Activated CD4-positive, CD25-positive, alpha-beta regulatory T cell (primary cell): ENCODE measurements at places on chromosomes 12 and 14.
A peak's percentile ranks its signal among the peaks of the same experiment; 100 is the strongest.

GRCh38 chr12:85877459-85877858 lies 3.4 kb downstream of the NTS start:
- DNase-seq, result no peak

DNA sequence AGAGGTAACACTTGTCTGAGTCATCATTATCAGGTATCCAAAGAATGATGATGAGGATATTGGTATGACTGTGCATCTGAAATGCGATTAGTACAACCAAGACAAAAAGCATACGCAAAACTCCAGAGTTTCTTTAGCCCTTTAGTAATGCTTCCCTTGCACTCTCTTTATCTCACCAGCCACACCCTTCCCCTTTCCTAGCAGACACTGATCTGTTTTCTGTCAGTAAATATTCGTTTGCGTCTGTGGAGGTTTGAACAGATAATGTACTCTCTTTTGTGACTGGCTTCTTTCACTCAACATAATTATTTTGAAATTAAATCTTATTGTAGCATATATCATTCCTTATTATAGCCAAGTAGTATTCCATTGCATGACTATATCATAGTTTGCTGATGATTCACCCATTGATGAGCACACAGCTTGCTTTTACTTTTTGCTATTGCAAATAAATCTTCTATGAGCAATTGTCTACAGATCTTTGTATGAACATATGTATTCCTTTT lies 775.7 kb downstream of the SLC6A15 start:
- no peak for DNase-seq

GRCh38 chr14:89137526-89138163 lies 279.4 kb downstream of the FOXN3 start:
- no peak for DNase-seq

- DNase-seq, result no peak
Observed at GRCh38 chr12:55745361-55746173, 2.6 kb downstream of the GDF11 start.

DNA sequence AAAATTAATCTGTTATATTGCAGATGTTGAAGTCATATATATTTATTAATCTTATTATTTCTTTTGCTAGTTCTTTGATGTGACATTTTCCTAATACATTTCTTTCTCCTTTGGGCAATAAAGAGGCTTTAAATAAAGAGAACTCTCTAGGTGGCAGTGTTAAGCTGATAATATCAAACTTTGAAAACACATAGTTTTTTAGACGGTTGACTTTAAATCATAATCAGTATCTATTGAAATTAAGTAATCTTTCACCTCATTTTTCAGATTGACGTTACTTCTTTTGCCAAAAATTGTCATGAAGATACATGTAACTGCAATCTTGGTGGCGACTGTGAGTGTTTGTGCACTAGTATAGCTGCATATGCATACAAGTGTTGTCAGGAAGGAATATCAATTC lies 130.8 kb upstream of the PTPRQ start:
- no peak for DNase-seq

DNA sequence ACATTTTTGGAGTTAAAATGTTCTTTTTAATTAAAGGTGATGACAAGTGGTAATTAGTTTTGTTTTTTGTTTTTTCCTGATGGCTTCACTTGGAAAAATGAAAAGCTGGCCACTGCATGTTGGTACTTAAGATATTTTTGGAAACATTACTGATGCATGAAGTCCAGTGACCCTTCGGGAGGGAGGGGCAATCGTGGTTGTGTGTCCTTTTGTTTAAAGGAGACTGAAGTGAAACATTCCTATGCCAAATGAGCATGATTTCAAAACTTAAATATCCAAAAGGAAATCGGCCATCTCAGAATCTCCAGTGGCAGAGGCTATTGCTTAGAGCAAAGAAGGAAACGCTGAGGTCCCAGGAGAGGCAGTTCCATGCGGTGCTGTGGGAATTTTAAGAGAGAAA lies 20.1 kb downstream of the LTBP2 start:
- no peak for DNase-seq

DNA sequence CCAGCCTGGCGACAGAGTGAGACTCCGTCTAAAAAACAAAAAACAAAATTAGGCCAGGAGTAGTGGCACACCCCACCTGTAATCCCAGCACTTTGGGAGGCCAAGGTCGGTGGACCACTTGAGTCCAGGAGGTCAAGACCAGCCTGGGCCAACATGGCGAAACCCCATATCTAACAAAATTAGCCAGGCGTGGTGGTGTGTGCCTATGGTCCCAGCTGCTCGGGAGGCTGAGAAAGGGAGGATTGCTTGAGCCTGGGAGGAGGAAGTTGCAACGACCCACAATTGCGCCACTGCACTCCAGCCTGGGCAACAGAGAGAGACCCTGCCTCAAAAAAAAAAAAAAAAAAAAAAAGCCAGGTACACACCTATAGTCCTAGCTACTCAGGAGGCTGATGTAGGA lies 37.0 kb downstream of the KDM2B start:
- DNase-seq, result no peak

GRCh38 chr12:111448846-111449790 lies 43.4 kb downstream of the SH2B3 start:
- no peak for DNase-seq

- DNase-seq, result no peak
Observed at GRCh38 chr14:21038441-21039422, 3.4 kb upstream of the RNASE7 start.

- DNase-seq, result peak; percentile 49
Observed at GRCh38 chr14:52553671-52554575, 1.3 kb downstream of the GPR137C start.

GRCh38 chr12:39805651-39806050 lies 186.0 kb upstream of the ABCD2 start:
- no peak for DNase-seq

DNA sequence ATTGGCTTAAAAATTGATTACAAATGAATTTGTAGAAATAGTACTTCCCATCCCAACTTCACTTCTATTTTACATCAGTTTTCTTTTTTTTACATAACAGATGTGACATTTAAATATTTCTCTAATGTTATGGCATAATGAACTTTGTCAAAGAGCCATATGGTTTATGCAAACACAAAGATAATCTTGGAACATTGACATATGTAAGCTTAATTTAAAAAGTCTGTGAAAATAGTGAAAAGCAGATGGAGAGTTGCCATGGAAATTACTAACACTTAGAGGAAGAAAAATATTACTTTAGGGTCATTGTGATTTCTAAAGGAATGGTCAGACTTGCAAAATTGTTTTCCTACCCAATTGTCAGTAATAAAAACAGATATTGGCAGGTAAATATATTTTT lies 232.4 kb downstream of the AEBP2 start:
- no peak for DNase-seq

GRCh38 chr14:95496690-95497259 lies 19.7 kb downstream of the SYNE3 start:
- no peak for DNase-seq

DNA sequence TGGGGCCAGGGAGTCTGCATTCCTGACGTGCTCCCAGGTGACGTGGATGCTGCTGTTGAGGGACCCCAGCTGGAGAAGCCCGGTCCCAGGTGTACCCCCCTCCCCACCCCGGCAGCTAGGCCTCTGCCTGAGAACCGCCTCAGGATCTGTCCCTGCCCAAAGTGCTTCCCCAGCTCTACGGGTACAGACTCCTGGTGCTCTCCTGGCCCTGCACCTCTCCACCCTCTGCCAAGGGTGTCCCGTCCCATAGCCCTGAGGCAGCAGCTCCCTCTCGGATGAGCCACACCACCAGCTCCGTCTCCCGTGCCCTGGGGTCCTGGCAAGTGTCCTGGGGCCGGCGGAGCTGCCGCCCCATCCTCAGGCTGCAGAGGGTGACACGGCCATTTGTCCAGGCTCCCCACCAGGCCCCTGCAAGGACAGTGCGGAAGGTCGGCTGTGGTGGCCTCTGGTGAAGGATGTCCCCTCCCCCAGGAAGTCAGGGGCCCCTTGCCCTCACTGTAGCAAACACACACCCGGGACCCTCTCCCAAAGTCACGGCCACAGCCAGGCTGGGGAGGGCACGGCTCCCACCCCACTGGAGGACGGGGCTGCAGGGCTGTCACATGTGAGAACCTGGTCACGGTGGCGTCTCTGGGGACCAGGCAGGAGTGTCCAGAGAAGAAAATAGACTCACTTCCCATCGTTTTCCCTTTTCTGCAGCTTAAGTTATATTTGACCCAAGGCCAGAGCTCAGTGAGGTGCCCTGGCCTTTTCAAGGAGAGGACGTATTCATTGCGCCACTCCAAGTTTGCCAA lies 74.4 kb upstream of the FBRSL1 start:
- no peak for DNase-seq

DNA sequence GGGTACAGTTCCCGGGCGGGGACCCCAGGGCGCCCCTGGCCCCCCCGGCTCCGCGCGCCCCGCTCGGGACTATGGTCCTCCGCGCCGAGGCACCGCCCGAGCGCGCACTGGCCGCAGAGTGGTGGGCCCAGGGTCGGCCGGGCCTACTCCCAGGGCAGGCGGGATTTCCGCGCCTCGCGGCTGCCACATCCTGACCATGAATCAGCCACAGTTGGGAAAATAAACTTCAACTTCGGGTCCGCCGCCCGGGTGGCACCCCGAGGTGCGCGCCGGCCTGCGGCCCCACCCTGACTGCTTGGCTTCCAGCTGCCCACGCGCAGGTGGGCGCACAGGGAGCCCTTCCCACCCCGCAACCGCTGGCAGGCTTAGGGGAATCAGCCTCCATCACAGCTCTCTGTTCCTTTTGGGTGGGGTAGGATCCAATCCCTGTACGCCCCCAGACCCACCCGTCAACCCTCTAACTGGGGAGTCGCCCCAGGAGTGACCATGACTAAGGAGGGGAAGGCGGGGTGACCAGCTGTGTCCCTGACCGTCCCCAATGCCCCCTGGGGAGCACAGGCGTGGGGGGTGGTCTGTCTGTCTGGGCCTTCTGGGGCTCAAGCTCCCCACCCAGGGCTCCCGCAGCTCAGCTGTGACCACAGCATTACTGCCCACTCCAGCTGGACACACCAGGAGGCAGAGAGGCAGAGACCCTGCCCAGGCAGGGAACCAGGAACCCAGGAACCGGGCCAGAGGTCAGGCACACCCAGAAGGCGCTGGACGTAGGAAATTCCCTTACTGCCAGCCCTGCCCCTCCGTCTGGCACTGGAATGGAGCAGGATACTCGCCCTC lies 678 bp downstream of the INF2 start:
- no peak for DNase-seq

DNA sequence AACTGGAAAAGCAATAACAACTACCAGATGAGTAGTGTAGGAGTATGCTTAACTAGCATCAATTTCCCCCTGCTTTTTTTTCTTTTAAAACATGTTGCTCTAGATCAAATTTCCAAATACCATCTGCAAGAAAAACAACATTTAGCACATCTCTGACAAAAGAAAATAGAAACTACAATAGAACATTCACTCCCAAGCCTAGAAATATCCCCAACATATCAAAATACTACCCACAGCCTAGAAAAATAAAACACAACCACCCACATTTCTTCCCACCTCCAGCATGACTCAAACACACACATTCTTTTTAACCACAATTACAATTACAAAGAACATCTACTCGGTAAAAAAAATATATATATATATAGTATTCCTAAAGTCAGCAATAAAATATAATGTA lies 120.0 kb downstream of the PPFIA2 start:
- no peak for DNase-seq

DNA sequence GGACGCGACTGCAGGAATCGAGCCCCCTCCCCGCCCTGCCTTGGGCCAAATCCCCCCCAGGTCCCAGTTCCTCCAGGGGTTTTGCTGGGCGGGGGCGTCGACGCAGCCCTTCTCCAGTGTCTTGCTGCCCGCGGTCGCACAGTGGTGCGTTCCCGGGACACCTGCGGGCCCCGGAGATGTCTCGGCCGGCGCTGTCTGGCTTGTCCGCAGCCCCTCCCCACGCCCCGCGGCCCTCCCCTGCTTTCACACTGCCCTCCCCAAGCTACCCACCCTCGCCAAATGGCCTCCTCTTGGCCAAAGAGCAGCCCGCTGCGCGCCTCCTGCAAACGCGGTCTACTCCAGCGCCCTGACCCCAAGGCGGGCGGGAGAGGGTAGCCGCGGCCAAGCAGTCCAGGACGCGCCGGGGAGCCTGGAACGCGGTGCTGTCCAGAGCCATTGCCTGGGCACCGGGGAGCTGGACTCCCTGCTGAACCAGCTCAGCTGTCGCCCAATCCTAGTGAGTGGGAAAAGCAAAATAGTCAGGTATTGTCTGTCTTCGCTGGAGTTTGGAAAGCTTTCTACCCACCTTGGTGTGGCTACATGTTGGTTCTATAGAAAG lies 122.0 kb downstream of the AACS start:
- DNase-seq, result no peak

GRCh38 chr12:6552140-6552551 lies 3.7 kb downstream of the IFFO1 start:
- DNase-seq, result no peak

DNA sequence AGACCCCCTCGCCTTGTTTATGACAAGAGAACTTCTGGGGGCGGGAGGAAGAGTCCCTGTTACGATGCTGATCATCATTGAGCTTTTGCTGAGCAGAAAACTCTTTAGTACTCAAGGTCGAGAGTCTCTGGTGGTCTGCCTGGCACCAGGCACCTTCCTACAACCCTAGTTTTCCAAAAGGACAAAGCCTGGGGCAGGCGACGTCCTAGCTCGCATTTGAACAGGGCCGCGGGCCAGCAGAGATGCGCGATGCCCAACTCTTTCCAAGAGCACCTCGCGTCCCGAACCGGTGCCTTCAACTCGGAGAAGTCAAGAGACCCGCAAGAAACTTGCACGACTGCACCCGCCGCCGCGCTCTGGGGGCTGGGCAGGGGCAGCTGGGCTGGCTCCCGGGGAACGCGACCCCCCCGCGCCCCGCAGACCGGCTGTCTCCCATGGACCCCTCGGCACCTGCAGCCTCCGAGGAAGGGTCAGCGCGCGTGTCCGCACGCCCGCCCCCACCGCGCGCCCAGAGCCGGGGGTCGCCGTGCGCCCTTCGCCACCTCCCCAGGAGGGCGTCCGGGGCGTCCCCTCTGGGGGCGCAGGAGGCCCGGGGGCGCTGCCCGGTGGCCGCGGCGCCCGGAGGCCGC lies 377 bp upstream of the BCL7A start:
- no peak for DNase-seq

DNA sequence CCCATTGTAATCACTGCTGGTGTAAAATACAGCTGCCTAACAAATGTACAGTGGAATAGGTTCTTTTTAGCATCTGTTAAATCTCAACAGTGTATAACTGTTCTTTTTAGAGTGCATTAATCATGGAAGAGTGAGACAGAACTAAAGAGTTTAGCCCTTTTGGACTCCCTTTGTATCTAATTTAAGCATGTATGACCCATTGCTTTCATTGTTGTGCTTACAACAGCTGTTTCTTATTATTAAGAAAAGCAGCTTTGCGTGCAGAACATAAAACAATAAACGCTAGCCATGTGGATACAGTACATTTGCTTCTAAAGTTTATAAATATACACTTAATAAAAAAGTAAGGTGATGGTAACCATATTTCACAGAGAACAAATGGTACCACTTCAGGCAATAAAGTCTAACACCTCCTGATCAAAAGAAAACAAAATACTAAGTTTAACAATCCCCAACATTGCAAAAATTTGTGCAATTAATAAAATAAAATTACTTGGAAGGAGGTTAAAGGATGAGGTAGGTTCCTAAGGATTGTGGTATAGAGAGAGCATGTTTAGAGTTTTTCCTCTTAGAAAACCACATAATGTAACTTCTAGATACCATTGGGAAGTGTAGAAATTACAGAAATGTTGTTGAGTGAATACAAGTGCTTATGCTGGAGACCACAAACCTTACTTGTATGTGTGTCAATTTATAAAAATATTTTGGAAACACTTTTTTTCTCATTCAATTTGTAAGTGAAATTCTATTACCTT lies 448.7 kb downstream of the SLC6A15 start:
- DNase-seq, result no peak
